ENCODE measurements at places on chromosomes 13 and 19.

DNA sequence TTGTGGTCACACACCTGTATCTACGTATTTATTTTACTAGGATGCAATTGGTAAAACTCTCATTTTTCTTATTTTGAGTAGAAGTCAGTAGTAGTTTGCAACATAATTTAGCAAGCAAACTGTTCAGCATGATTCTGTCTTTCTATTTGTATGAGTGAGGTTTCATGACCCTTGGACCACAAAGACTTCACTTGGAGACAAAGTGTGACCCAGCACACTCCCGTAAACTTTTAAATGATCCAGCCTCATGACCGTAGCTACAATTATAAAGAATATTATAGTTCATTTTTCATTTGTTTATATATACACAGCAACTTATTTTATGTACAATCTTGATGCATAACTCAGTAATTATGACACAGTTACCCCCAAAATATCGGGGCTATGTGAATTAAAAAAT lies 86.5 kb downstream of the ERCC5 start:
- no peak for DNase-seq

DNA sequence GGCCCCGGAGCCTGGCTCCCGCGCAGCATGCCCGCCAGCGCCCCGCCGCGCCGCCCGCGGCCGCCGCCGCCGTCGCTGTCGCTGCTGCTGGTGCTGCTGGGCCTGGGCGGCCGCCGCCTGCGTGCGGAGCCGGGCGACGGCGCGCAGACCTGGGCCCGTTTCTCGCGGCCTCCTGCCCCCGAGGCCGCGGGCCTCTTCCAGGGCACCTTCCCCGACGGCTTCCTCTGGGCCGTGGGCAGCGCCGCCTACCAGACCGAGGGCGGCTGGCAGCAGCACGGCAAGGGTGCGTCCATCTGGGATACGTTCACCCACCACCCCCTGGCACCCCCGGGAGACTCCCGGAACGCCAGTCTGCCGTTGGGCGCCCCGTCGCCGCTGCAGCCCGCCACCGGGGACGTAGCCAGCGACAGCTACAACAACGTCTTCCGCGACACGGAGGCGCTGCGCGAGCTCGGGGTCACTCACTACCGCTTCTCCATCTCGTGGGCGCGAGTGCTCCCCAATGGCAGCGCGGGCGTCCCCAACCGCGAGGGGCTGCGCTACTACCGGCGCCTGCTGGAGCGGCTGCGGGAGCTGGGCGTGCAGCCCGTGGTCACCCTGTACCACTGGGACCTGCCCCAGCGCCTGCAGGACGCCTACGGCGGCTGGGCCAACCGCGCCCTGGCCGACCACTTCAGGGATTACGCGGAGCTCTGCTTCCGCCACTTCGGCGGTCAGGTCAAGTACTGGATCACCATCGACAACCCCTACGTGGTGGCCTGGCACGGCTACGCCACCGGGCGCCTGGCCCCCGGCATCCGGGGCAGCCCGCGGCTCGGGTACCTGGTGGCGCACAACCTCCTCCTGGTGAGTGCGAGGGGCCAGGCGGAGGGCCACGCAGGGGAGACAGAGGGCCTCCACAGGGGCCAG lies at the start of gene KL:
KL (plus strand) TSS at position 10 of the 909 bp plus-strand sequence; CDS start at position 28, 18 bp downstream.
- DNase-seq, result no peak

- no peak for DNase-seq
Measured at GRCh38 chr13:110272227-110272626, 34.7 kb downstream of the COL4A1 start.

GRCh38 chr19:3776479-3777040 lies 4.5 kb upstream of the RAX2 start:
- DNase-seq, result no peak

GRCh38 chr13:46476174-46476573 lies 76.8 kb upstream of the LRCH1 start:
- DNase-seq, result no peak

DNA sequence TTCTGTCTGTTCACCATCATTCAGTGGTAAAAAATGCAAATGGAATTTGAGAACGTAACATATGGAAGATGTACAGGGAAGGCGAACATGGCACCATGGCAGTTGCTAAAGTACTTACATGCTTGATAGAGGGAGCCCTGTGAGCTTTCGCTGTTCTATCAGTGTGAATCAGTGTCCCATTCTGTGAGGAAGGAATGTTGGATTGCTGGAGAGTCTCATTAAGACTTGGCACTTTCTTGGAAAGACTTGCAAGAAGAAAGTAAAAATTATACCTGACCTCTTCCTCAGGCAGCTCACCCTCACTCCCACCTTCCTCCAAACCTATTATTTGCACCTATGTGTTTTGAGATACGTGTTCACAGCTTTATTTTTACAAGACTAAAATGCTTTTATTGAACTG lies 43.5 kb downstream of the FREM2 start:
- DNase-seq, result no peak

GRCh38 chr13:27634791-27635190 lies 13.1 kb downstream of the POLR1D start:
- no peak for DNase-seq

GRCh38 chr19:10021863-10022262 lies 8.6 kb downstream of the RDH8 start:
- DNase-seq, result no peak

DNA sequence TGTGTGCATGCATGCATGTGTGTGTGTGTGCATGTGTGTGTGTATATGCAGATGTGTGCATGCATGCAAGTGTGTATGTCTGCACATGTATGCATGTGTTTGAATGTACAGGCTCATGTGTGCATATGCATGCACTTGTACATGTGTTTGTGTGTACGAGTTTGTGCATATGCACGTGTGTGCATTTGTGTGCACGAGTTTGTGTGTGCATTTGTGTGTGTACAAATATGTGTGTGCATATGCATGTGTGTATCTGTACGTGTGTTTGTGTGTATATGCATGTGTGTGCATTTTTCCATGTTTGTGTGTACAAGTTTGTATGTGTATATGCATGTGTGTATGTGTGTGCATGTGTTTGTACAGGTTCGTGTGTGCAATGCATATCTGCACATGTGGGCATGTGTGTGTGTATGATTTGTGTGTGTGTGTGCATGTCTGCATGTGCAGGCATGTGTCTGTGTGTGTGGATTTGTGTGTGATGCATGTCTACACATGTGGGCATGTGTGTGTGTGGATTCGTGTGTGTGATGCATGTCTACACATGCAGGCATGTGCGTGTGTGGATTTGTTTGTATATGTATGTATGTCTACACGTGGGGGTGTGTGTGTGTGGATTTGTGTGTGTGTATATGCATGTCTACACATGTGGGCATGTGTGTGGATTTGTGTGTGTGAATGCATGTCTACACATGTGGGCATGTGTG lies 57.1 kb downstream of the F2RL3 start:
- DNase-seq, result no peak

DNA sequence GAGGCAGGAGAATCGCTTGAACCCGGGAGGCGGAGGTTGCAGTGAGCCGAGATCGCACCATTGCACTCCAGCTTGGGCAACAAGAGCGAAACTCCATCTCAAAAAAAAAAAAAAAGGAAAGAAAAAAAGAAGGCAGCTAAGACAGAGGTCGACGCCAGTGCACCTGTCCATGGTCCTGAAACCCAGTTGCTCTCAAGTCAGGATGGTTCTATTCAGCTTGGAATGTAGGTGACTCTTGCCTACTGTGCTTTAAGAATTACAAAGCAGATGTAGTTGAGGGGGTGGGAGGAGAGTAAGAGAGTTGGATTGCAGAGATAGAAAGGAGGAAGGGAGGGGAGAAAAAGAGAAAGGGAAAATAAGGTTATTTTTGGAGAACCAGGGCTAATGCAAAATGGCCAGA lies 18.7 kb downstream of the CACNG7 start:
- DNase-seq, result no peak

DNA sequence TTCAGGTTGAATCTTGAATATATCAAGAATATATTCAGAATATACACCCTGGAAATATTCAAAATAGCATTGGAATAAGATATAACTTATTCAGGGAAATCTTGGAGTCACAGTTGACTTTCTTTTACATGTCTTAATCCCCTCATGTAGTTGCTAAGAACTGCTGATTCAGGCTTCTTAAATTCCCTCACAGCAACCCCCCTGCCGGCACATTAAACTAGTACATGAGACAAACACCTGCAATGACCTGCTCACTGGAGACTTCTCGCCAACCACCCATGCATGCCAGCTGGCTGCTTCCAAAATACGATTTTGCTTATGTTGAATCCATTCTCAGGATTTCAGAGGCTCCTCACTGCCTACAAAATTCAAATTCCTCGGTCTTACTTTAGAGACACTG lies 997.1 kb downstream of the EFNB2 start:
- DNase-seq, result no peak

All from pons (tissue), 1 donor.